H4 (cell line): ENCODE measurements at places on chromosomes 6 and 20.

DNA sequence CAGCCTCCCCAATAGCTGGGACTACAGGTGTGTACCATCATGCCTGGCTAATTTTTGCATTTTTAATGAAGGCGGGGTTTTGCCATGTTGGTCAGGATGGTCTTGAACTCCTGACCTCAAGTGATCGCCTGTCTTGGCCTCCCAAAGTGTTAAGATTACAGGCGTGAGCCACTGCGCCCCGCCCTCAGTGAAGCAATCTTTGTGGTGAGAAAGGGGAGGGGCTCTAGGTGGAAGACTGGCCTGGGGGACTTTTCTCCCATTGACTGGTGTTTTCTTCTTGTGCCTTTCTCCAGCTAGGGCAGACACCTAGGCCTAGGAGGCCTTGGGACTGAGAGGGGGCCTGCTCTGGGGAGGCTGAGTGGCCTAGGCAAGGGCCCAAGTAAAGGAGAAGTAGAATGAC, 84.1 kb downstream of the DNAAF9 start:
- DNase-seq, result peak; percentile 35

DNA sequence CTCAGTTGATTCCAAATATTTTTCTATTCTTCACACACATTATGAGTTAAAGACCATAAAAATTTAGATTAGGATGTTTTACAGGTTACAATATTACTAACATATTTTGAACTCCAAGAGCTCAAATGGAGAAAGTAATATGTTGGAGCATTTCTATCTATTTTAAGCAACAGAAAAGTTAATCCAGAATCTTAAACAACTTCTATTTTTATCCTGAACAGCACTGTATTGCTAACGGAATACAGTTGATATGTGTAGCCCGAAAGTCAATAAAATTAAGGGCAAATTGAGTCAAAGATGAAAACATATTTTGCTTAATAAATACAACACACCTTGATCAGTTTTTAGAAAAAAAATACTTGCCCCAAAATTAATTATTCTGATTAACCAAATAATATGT, 97.4 kb downstream of the ME1 start:
- no peak for DNase-seq

GRCh38 chr6:106939208-106939607, 35.3 kb downstream of the CD24 start:
- no peak for DNase-seq

GRCh38 chr20:49446808-49447207, 35.7 kb downstream of the KCNB1 start:
- DNase-seq, result peak; percentile 49

DNA sequence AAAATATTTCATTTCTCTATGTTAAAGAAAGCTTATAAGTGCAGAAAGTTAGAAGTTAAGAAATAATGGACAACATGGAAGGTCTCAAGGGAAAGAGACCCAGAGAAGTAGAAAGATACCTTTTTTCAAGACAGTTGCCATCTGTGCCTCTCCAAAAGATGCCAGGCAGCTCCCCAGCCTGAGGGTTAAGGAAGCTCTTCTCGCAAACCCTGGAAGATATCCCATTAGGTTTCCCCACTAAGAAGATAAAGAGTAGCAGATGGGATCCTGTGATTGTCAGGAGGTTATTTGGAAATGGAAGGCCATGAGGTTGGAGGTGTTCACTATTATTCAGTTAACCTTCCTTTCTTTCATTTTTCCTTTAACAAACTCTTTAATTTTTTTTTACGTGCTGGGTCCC, 110.1 kb upstream of the SIM1 start:
- no peak for DNase-seq

DNA sequence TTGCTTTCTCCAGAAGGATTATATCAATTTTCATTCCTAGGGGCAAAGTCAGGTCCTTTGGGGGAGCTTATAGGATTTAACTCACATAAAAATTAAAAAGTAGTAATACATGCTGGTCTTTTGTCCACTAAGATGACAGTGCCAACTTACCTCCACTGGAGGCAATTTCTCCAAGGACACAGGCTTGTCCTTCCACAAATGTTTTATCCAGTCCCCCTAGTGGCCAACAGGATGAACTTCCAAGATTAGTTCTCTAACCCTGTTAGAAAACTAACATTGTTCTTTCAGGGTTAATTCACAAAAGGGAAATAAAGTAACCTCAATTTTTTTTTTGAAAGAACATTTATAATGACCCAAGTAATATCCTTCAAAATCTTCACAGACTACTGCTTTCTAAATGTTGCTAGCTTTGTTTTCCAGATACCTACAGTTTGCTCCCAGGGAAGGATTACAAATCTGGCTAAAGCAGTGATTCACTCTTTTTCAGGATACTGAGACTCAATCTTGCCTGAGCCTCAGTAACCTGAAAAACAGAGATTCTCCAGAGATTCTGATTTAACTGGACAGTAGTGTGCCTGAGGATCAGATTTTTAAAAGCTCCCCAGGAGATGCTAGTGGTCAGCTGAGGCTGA, 31.7 kb upstream of the UBR2 start:
- peak; percentile 79 for DNase-seq

DNA sequence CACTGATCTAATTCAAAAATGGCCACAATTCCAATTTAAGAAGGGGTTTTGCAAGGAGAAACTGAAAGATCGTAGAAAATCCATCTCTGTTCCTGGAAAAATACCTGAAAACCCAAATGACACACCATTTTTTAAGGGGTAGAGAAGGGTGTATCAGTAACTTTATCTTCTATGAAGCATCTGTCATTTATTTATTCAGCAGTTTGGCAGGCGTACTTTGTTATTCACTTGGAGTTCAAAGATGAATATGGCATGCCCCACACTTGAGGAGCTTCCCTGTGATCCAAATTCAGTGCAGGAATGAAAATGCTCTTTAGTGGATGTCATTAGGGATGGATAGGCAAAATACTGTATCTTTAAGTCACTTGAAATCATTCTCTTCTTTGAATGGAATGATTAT, 7.2 kb downstream of the HINT3 start:
- DNase-seq, result no peak

DNA sequence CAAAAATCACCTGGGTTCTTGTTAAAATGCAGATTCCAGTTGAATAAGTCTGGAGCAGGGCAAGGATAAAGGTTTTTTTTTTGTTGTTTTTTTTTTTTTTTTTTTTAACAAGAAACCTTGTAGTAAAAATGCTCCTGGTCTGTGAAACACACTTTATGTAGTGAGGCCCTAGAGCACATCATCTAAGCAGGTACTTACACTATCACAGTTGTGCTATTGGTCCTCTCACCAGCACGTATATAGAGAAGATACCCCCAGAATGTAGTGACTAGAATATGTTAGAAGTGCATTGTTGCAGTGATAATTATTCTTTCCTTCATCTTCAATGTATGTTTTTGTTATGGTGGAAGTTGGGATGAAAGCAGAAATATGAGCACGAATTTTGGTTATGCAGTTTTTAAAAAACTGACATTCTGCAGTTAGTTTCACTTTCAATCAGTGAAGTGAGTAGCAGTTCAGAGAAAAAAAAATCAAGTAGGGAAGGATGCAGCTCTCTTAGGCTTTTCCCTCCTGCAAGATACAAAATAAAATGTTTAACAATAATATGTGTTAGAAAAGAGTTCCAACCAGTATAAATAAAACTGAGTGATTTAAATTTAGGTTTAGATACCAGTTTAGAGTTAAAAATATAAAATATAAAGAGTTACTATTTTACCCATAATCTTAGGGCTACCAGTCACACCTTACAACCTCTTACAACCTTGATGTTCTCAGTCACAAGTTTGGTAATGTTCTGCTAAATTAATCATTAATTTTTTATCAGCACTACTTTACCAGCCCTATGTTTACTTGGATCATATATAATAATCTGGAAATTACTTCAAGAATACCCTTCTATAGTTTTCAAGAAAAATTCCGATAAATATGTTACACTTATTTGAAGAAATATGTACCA, 9.2 kb upstream of the DEFB113 start:
- DNase-seq, result no peak

DNA sequence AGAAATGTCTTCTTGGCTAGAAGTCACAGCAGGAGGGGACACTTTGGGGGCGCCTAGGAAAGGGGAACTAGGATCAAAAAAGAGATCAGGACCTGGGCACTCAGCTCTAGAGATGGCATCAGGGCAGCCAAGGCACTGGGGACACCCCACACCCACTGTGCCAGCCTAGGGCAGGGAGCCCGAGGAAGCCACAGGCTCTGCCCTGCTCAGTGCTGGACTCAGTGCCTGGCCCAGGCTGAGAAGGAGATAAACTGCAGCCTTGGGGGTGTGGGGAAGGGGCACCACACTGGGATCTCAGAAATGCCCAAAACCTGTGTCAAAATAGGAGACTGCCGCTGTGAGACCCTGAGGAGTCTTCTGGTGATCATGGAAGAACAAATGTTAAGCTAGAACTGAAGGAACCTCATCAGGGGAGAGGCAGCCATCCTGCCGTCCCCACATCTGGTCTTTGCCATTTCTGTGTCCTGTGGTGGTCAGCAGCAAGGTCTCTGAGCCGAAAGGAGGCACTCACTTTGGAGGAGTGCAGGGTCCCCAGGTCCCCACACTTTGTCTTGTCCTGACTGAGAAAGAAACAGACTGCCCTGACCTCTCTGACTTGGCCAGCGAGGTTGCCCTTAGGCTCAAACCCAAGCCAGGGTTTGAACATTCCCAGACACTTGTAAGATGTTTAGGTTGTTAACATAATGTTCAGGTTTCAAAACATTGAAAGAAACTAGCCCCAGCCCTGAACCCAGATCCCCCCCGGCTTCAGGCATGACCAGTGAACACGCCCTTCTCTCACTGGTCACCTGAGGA, 2.3 kb downstream of the ARFRP1 start:
- DNase-seq, result no peak

GRCh38 chr20:8187740-8188139, 55.7 kb downstream of the PLCB1 start:
- no peak for DNase-seq

DNA sequence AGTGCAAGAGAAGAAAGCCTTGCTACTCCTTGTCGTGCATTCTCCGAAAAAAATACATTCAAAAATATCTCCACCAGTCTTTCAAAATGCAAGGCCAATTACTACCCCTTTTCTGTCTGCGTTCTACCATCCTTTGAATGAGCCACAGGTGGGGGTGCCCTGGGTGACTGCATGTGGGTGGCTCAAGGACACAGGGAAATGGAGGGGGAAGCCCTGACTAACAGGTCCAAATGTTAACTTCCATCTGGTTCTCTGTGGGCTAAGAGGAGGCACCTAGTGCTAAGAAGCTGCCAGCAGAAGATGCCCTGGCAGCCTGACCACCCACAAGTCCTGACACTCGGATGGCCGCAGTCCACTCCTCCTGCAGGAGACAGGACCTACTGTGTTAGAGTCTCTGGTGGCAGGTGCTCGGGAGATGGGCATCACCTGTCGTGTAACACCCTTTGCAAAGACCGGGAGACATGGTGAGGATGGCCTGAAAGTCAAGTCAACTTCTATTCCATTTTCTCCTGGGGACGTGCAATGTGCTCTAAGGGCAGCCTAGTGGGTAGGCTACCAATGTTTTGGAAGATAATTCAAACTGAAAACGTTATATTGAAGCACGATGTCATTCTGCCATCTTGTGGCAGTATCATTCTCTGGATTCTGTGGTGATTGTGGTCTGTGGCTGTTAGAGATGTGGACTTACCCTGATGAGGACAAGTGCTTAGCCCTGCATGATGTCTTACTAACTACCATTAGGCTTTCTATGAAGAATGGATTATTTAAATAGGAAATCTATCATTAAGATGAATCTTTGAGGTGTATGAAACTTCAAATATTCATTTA, 27.4 kb upstream of the IGF2R start:
- peak; percentile 10 for DNase-seq

DNA sequence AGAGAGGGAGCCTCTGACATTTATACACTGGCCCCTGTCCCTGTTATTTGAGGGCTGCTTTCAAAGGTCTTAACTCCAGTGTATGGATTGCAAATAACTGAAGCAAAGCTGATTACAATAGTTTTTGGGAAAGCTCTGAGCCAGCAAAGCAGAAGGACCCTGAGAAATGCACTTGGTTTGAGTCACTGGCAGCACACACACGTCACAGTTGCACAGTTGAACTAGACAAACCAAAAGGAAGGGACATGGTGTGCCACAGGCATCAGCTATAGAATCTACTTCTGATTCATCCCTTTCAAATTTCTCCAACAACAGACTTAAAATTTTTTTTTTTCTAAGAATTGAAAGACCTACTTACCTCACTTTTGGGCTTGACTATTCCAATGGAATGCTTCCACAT, 56.4 kb downstream of the SNRNP48 start:
- DNase-seq, result no peak

GRCh38 chr6:142420802-142421201, 119.0 kb downstream of the ADGRG6 start:
- DNase-seq, result no peak

DNA sequence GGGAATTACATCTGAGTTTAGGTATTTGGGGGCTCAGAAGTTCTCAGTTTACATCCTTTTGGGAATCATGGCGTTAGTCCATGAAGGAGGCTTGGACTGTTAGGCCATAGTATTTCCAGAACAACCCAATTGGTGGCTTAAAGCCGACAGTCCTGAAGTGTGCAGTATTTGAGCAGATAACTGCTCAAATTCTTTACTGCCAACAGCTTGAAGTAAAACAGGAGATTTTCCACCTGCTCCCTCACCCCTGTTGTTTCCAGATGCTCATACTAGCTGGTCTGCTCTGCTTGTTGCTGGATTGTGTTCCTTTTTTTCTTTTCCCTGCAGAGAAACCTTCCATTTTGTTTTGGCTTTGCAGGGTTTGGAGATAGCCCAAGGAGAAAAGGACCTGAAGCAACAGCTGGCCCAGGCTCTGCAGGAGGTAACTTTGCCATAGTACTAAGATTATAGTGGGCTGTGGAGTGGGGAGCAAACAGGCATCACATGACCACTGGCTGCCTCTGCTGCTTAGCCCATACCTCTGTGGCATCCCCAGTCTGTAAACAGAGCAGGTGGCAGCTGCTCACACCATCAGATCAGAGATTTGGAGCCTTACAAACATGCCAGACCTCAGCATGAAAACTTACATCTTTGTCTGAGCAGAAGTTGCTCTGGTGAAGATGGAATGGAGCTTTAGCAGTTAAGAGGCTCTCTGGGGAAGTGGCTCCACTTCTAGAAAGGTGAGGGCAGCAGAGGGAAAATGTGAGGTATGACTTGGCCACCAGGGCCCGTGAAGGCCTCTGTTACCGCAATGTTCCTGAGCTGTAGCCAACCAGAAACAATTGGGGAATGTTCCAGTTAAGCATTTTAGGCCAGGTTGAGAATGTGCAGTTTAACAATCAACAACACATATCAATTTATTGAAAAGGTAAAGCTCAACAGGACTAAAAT, 17.6 kb downstream of the RNF8 start:
- DNase-seq, result no peak

DNA sequence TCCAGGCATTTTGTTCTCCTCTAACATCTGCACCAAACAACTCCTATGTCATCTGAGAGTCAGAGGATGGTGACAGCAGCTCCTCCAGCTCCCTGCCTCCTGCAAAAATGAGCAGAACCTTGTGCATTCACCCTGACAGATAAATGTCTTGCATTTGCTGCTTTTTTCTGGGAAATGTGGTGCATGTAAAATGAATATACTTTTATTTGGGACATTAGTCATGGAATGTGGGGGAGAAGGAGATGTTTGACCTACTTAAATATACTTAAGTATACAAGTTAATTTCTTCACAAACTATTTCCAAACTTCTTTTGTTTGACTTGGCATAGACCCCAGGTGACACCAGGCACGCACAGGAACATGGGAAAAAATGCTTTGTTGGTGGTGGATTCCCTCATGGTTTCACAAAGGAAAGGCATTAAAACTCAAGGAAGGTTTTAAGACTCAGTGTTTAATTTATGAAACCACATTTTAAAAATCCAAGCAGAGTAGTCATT, 181.8 kb upstream of the MCHR2 start:
- peak; percentile 88 for DNase-seq

GRCh38 chr6:161446296-161446925, 172.6 kb upstream of the AGPAT4 start:
- DNase-seq, result no peak

- no peak for DNase-seq
Measured at GRCh38 chr6:144955392-144955791, 670.3 kb downstream of the UTRN start.
